ENCODE measurements at places on chromosomes 1 and 21.

GRCh38 chr1:33123266-33123665, 42.3 kb downstream of the AZIN2 start:
- no peak for DNase-seq

GRCh38 chr1:46690931-46691421, 19.3 kb downstream of the TEX38 start:
- no peak for DNase-seq

DNA sequence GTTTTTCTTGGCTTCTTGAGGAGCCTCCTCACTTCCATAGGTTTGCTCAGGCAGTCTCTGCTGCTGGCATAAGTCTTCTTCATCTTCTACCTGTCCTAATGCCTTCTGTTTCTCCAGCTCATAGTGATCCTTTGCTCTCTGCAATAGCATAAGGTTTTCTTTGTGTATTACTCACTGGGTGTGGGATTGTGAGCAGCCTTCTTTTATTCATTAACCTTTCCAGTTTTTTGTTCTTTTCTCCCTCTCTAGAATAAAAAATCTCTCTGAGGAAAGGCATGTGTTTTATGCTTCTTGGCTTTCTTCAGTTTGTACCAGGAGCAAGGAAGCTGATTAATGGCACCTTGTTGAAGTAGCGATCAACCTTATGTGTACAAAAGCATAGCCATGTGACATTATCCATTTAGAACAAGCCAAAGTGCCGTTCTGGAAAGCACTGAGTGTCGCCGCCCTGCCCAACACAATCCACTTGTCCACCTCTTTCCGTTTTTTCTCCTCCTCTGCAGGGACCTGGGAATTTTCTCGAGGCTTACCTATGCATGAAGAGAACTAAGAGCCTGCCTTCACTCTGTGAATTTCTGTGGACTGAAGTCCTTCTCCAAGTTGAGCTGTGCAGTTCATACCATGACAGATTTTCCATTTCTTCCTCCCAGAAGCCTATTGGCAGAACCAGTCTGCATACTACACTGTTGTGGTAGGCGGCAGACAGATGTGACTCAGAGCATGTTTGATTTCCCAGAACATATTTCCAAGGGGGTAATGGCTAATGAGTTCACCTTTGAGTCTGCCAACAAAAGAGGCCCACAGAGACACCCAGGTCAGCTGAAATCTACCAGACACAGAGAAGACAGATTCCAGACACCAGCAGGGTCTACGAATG, 39.0 kb downstream of the DPT start:
- DNase-seq, result no peak

- DNase-seq, result no peak
Measured at GRCh38 chr21:14559102-14559501, 13.0 kb upstream of the SAMSN1 start.

GRCh38 chr1:234541286-234541975, 62.5 kb upstream of the TARBP1 start:
- no peak for DNase-seq

GRCh38 chr21:44418108-44418875, 37.0 kb upstream of the LRRC3 start:
- DNase-seq, result no peak

- no peak for DNase-seq
Measured at GRCh38 chr1:199858171-199858570, 169.3 kb upstream of the NR5A2 start.

- peak; percentile 28 for DNase-seq
Measured at GRCh38 chr1:192952646-192953045, 106.5 kb downstream of the UCHL5 start.

DNA sequence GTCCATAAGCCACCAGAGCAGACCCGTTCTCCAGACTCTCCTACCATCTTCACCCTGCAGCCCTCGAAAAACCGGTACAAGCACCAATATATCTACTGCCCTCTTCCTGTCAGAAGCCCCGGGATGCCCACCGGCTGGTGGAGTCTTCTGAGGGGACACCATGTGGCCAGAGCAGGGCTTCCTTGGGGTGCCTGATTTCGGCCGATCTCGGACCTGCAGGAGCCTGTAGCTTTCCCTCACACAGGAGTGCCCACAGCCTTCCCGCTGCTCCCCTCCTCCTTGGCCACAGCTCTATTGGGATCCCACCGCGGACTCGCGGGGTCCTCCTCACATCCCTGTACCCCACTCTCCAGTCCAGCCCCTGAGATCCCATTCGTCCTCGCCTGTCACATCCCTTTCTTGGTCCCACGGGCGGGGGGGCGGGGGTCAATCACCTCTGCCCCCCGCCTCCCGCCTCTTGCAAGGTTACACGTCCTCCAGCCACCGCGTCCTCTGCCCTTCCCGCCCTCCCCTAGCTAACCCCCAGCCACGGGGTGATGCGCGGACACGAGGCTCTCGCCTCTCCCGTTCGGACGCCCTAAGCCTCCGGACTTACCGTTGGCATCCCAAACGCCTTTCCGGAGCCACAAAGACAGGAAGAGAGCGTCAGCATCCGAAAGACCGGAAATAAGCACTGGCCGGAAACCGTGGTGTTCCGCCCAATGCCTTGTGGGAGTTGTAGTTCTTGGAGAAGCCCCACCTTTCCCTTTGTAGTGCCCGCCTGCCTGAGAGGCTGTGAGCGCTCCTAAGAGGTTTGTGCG, at the start of gene SSR2:
SSR2 (minus strand) TSS at position 659 of the 800 bp plus-strand sequence. CDS start 784 bp downstream, outside the sequence.
- peak; percentile 99 for DNase-seq

- peak; percentile 16 for DNase-seq
Measured at GRCh38 chr1:26274801-26275425, 5.0 kb upstream of the SH3BGRL3 start.

GRCh38 chr1:220803401-220804201, 16.9 kb downstream of the MTARC1 start:
- DNase-seq, result peak; percentile 65

GRCh38 chr1:232574889-232575762, 54.8 kb downstream of the SIPA1L2 start:
- DNase-seq, result peak; percentile 40

- DNase-seq, result no peak
Measured at GRCh38 chr1:161287482-161288054, 22.2 kb downstream of the MPZ start.

- DNase-seq, result no peak
Measured at GRCh38 chr1:31987135-31987619, 26.5 kb upstream of the KHDRBS1 start.

- no peak for DNase-seq
Measured at GRCh38 chr21:34980423-34981115, 68.5 kb downstream of the RUNX1 start.

DNA sequence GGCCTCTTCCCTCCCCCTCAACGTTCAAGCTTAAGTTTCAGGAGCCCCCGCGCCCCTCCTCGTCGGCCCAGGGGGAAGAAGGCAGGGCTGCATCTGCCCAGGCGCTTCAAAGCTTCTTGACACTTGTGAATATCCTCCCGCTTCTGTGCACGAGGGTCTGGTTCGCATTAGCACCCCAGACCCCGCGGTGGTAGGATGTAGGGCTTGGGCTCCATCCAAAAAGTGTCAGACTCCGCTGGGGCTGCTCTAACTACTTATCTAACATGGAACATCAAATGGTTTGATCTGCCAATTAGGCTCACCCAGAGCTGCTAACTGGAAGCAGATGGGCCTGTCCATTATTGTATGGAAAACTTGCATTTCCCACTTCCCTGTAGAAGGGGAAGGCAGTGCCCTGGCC, 28.9 kb downstream of the TAS1R2 start:
- no peak for DNase-seq

- no peak for DNase-seq
Measured at GRCh38 chr1:89578946-89579684, 53.8 kb upstream of the LRRC8C start.

GRCh38 chr1:46603481-46603857, 599 bp downstream of the MKNK1 start:
- DNase-seq, result peak; percentile 12

DNA sequence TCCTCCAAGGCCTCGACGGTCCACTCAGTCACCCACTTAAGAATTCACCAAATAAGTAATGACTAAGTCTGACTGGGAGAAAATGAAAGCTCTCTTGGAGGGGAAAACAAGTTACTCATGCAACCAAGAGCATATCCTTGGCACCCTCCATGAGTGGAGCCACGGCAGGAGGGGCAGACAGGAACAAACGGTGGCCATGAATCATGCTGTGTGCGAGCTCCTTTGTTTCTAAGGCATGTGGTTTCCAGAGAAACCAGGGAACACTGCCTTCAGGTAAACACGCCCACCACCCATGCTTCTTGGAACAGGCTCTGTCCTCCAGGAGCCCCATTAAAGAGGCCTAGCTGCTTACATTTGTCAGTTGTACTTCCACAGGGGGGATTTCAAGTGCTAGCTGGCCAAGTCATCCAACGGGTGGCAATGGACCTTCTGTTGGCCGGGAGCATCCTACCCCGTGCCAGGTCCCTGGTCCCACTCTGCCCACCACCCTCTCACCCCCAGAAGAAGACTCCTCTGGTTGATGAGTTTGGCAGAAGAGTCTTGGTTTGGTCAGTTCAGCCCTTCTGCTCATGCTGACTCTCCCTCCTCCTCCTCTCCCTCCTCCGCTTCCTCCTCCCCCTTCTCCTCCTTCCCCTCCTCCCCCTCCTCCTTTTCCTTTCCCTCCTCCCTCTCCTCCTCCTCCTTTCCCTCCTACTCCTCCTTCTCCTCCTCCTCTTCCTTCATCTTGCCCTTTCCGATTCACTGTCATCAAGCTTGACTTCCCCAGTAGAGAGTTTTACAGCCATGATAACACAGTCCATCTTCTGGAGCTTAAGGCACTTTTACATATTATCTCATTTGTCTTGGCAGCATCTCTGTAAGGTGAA, 107.6 kb downstream of the CCDC185 start:
- DNase-seq, result peak; percentile 43

DNA sequence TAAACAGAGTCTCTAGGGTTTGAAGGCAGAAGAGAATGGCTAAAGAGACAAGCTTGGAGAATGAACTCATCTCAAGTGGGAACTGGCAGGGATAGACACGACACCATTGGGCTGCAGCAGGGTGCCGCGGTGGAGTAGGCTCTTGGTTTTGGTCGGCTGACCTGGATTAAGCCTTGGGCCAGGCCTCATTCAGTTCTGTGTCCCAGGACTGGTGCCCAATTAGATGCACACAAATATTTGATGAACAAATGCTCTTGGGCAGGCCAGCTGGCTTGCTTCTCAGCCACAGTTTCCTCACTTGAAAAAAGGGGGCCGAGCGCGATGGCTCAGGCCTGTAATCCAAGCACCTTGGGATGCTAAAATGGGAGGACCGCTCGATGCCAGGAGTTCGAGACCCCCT, 53.4 kb upstream of the CITED4 start:
- DNase-seq, result no peak

DNA sequence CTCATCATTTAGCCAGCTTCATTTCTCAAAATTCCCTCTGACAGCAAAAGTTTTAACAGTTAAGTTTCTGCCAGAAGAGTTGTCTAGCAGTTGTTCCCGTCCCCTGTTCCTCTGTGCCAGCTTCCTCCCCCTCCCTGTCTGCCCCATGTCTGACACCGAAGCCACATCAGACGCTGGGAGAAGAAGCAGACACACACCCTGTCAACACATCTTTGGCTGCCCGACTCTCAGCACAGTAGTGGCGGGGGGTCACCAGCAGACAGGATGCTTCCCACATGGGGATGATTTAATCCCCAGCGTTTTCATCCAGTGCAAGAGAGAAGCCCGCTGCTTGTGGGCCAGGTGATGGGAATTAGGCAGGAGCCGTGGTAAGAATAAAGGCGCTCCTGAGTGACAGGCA, 379.4 kb upstream of the RUNX1 start:
- no peak for DNase-seq

DNA sequence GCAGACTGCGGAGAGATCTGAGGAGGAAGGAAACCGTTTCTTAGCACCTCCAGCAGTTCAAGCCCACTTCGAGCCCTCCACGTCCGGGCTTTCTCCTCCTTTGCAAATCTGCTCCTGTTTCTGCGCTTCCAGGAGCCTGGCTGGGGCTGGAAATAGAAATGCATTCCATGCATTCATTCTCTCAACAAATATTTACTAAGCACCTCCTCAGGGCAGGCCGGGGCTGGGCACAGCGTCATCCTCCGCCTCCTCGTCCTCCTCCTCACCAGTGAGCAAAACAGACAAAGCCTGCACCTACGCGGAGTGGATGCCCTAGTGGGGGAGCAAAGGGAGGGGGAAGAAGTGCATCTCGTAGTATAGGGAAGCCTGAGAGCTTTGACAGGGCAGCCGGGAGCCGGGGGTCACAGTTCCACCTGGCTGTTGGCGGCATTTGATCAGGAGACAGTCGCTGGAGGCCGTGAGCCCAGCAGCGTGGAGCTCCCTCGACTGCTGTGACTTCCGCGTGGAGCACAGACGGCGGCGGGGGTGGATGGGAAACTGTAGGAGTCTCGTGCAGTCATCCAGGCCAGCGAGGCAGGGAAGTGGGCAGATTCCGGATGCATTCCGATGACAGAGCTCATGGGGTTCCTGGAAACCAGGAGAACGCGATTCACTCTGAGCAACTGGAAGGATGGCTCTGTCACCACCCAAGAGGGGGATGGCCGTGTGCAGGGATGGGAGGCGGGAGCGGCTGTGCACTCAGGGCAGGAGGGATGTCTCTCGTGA, 93.5 kb downstream of the SIK1 start:
- DNase-seq, result peak; percentile 82

DNA sequence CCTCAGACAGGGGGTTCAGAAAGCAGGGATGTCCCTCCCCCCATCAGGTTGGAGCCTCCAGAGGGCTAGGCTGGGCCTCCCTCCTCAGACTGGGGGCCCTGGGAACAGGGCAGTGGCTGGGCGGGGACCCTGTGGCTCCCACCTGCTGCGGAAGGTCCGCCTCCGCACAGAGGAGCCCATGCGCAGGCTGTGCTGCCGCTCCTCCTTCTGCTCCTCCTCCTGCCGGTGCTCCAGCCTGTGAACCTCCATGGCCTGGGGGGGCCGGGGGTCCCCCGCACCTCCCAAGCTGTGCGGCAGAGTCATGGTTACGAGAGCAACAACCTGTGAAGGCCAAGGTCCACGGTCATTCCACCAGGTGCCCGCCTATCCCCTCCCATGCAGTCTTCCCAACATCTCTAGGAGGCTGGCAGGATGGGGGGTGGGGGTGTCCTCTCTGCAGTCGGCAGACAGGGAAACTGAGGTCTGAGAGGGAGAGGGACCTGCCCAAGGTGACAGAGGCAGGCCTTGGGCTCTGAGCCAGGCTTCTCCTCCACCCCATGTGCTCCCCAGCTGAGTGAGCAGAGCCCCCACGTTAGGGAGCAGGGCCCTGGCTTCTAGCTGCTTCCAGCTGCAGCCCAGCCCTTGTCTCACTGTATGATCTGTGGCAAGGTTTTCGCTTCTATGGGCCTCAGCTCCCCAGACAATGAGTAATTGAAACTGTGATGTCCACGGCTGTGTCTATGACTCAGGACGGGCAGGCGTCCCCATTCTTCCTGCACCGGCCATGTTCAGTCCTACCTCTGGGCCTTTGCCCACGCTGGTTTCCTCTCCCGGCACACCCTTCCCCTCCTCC, 3.4 kb downstream of the MYOM3 start:
- peak; percentile 54 for DNase-seq
